ENCODE measurements at places on chromosomes 7 and 10.

DNA sequence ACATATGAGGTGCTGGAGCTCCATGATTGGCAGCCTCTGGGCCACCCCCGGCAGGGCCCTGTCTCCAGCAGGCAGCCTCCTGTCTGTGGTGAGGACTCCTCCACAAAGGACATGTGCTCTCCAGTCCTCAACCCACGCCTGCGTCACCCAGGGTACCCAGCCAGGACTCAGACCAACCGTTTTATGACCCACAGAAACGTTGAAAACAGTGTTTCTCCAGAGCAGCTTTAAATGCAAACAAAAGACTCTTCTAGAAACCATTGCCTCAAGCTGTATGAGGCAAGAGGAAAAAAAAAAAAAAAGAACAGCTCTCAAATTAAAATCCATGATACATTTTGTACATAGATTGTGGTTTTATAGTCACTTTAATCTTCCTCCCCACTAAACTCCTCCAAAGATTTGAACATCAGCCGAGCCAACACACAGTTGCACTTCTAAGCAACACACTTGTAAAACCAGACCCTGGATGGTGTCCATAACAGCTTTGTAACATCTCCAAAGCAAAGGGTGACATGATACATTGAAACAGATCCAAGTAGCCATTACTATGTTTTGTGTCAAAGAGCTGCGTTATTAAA lies 175.0 kb upstream of the LYZL2 start:
- no peak for DNase-seq

DNA sequence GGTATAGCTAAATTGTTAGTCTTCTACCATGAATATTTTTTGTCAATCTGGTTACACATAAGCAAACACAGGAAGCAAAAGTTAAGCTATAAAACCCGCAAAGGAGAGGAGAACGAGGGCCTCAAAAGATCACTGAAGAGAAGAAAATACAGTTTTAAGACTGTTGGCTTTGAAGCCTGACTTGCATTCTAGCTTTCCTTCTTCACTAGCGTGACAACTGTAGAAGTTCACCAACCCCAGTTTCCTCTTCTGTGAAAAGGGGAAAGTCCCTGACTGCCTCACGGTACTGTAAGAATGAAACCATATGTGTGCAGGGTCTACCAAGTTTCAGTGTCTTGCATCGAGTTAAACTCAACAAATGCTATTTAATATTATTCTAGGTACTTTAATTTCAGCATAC lies 7.5 kb upstream of the LRRN3 start:
- no peak for DNase-seq

DNA sequence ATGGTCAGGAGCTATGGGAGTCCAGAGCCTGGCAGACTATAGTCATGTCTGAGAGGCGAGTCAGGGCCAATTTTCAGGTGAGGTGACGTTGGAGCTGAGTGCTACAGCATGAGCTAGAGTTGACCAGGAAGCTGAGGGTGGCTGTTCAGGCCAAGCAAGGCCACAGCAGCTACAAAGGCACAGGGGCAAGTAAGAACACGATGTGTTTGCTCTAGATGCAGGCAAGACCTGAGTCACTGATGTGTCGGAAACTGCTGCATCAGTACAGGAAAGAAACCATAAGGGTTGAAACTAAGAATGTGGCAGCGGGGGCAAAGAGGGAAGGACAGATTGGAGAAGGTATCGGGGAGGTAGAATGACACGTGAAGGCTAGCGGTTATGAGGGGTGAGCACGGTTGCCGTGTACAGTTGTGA lies 11.8 kb upstream of the RRP12 start:
- DNase-seq: no peak

DNA sequence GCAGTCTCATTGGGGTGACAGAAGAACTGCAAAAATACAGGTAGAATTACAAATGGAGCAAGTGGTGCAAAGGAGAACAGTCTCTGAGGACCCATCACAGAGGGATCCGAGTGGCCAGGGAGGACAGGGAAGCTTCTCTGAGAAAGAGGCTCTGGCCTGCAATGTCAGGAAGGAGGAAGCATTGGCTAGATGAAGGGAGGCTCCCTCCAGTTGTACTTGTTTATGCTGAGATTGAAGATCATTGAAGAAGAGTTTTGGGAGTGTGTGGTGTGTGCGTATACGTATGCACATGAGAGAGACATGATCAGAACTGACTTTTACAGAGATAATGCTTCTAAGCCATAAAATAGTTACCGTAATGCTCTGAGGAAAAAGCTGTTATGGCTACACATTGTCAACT lies 274.7 kb upstream of the FZD8 start:
- DNase-seq: no peak

DNA sequence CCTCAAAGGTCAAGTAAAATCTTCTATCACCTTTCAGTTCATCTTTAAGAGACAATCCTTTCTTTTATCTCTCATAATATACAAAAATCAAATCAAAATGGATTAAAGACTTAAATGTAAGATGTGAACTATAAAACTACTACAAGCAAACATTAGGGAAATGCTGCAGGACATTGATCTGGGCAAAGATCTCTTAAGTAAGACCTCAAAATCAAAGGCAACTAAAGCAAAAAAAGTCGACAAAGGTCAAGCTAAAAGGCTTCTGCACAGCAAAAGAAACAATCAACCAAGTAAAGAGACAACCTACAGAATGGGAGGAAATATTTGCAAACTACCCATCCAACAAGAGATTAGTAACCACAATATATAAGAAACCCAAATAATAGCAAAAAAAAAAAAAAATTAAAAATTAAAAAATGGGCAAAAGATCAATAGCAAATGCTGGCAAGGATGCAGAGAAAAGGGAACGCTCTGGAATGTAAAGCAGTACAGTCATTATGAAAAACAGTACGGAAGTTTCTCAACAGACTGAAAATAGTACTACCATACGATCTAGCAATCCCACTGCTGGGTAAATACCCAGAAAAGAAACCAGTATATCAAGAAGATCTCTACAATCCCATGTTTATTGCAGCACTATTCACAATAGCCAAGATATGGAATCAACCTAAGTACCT lies 41.7 kb downstream of the TNPO3 start:
- DNase-seq: no peak

GRCh38 chr7:85469446-85470010 lies 282.7 kb upstream of the SEMA3D start:
- no peak for DNase-seq

DNA sequence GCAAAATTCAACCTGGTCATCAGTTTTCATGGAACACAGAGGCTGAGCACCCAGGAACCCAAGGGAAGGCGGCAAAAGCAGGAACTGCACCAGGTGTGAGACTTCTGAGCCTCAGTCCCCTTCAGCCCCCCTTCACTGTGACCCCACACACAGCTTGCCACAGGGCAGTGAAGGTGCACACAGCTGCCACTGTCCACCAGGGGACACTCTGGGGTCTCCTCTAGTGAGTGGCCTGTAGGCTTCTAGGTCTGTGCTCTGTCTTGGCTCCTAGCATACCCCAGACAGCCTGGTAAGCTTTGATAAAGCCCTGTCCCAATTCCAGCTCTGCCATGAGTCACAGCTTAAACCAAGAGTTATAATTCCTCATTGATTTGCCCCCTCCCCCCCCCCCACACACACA lies 12.1 kb downstream of the KCNH2 start:
- no peak for DNase-seq

DNA sequence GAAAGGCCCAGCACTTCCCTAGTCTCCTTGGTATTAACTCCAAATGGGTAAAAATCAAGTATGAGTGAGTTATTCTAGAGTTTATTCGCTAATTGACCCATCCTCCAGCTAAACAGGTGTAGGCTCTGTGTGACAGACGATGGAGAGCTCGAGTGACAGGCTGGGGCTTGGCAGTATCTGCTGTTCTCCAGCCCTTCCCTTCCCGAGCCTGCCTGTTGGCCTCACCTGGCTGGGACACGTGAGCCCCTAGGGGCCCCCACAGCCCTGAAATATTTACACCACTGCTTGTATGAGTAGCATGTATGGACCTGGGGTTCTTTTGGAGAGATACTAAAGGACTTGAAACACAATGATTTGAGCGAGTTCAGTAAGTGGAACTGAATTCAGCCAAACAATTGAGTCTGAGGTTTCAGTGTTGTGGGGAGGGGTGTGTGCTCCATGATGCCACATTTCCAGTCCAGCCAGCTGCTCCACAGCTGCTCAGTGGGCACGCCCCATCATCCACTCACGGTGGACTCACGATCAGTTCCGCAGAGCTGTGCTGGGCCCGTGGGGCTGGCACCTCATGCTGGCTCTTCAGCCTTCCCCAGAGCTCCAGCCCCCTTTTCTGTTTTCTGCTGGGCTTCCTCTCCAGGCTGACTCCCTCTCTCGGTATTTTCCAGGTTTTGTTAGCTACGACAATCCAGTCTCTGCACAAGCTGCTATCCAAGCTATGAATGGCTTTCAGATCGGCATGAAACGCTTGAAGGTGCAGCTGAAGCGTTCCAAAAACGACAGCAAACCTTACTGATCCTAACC lies 283.0 kb downstream of the USP6NL start:
- DNase-seq: no peak

GRCh38 chr10:5937016-5937415 lies 40.3 kb downstream of the IL15RA start:
- no peak for DNase-seq

DNA sequence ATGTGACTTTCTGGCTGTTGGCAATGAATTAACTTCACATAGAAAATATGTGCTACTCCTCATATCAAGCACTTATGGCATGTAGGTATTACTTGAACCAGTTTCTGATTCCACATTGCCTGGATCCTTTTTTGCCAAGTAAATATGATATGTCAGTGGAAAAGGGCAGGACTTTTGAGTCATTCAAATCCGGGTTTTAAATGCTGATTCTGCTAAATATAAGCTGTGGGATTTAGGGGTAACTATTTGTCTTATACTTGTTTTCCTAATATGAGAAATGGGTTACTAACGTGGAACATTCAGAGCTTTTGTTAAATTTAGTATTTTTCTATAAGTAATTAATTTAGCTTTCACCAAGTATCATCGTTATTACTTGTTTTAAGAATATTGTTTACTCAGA lies 108.0 kb upstream of the HGF start:
- no peak for DNase-seq

GRCh38 chr7:151204383-151205032 lies 5.8 kb downstream of the H2BK1 start:
- no peak for DNase-seq

- DNase-seq: no peak
These were observed 101.7 kb upstream of the ZNF438 start for GRCh38 chr10:31133251-31133791.

- no peak for DNase-seq
These were observed 285.0 kb downstream of the SUGCT start for GRCh38 chr7:40419806-40420205.

DNA sequence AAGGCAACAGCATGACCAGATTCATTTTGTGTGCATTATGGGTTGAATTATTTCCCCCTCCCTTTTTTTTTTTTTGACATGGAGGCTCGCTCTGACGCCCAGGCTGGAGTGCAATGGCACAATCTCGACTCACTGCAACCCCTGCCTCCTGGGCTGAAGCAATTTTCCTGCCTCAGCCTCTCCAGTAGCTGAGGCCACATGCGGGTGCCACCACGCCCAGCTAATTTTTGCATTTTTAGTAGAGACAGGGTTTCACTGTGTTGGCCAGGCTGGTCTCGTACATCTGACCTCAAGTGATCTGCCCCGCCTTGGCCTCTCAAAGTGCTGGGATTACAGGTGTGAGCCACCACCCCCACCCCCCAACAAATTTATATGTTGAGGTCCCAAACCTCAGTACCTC lies 42.0 kb downstream of the ZNF783 start:
- no peak for DNase-seq

Data from NCI-H2171 treated with DMSO at 0.1 percent for 48 hours (cell line).